ENCODE measurements at places on chromosomes 13 and 19.

GRCh38 chr19:49976496-49976895 lies 15.5 kb upstream of the SIGLEC11 start:
- DNase-seq = no peak

DNA sequence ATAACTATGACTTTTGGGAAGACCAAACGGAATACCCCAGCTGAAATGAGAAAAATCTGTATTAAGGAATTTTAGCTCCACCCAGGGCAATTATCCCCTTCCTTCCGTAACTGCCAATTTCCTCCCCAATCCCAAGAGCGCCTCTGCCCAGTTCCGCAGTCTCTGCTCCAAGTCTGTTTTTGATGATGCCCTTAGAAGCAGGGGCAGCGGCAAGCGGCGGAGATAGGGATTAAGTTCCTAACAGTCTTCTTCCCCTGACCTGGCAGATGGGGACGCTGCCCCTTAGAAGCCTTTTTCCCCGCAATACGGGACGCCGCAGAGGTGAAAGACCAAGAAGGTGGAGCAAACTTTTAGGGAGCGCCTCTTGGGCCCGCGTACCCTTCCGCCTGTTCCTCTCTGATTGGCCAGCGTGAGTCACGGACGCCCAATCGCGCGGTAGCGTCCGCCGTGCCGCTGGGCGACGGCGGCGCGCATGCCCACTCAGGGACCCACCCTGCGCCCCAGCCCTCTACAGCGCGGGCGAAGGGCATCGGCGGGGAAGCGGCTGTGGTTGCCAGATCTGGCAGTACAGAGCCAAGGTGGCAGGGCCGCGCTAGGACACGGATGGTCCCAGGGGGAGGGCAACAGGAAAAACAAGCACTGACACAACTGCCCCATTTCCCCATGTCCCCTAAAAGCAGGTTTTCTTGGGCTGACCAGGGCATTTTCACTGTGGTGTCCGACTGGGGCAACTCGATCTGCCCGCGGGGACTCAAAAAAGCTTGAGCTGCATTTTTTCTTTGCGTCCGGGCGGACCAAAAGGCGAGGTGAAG lies 843 bp upstream of the TDRD3 start:
- DNase-seq = peak; percentile 71

GRCh38 chr19:1220976-1221903 lies 15.7 kb downstream of the STK11 start:
- no peak for DNase-seq

DNA sequence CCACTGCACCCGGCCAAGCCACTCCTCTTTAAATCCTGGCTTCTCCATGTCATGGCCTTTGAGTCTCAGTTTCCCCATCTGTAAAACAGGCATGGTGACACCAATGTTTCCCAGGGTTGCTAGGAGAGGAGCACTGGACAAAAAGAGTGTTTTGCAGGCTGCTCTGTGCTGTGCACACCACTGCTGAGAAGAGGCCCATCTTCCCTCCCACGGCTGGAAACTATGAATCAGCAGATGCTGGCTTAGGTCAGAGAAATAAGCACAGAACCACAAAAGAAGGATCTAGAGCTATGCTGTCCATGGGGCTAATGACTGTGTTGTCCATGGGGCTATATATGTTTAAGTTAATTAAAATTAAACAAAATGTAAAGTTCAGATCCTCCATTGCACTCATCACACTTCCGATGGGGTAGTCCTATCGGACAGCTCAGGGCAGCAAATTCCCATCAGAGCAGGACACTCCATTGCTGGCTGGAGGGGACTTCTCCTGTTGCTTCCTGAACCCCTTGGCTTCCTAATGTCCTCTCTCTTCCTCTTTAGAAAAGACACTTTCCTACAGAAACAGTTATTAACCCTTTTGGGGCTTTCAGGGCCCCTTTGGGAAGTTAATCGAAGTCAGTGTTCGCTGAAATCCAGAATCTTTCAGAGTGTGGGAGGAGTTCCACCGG lies 37.1 kb downstream of the TSHZ3 start:
- no peak for DNase-seq

- no peak for DNase-seq
Measured at GRCh38 chr13:50543141-50543540, 300.4 kb downstream of the DLEU7 start.

DNA sequence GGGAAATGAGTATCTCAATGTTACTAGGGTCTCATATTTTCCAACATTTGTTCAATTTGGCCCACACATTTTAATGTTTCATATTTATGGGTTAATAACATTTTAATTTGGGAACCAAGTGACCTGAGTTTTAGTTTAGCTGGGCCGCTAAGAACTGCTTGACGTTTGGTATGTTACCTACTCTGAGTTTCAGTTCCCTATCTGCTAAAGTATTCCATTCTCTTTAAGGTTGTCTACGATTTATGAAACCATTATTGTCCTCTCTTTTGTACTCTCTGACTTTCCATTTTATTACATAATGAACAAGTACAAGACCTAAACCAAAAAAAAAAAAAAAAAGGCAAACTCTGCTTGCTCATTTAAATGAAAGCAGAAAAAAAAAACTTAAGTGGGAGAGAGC lies 89.9 kb downstream of the FGF14 start:
- no peak for DNase-seq

- no peak for DNase-seq
Measured at GRCh38 chr19:18208098-18208951, 4.5 kb upstream of the RAB3A start.

GRCh38 chr19:42816894-42817293 lies 51.4 kb upstream of the PSG8 start:
- DNase-seq = no peak

DNA sequence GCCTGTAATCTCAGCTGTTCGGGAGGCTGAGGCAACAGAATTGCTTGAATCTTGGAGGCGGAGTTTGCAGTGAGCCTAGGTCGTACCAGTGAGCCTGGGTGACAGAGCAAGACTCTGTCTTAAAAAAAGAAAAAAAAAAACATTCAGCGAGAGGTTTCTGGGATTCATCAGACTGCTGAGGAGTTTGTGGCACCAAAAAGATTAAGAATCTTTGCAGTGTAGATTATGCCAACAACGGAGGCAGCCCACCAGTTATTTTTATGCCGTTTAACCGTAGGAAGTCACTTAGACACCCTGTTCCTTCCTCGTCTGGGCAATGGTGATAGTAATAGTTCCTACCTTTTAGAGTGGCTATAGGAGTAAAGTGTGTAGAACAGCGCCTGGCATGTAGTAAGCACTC lies 2.5 kb downstream of the COX6B1 start:
- no peak for DNase-seq

GRCh38 chr19:41395355-41395754 lies 1.8 kb downstream of the EXOSC5 start:
- DNase-seq = no peak

- no peak for DNase-seq
Measured at GRCh38 chr19:13077240-13077639, 25.4 kb downstream of the LYL1 start.

DNA sequence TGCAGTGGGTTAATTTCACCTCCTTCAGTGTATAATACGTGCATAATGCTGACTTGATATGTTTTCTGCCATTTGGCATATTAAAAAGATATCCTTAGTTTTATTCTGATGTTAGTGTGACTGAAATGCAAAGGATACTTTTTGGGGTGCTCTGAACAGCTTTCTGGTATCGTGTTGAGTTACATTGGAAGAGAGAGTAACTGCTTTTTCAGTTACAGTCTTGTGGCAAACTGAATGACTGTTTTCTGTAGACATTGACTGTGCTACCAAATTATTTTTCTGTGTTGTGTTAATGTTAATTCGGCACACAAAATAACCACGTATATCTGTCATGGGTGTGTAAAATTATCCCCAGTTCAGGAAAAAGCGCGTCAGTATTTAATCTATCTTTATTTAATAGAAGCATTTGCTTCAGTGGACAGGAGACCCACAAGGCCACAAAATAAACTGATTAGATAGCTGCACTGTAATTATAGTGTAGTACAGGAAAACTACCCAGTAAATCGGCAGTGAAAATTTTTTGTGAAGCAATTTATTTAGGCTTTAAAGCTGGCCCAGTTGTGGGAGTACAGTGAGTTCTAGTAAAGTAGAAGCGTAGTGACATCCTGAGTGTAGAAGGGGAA lies 2.5 kb downstream of the URI1 start:
- DNase-seq = no peak

DNA sequence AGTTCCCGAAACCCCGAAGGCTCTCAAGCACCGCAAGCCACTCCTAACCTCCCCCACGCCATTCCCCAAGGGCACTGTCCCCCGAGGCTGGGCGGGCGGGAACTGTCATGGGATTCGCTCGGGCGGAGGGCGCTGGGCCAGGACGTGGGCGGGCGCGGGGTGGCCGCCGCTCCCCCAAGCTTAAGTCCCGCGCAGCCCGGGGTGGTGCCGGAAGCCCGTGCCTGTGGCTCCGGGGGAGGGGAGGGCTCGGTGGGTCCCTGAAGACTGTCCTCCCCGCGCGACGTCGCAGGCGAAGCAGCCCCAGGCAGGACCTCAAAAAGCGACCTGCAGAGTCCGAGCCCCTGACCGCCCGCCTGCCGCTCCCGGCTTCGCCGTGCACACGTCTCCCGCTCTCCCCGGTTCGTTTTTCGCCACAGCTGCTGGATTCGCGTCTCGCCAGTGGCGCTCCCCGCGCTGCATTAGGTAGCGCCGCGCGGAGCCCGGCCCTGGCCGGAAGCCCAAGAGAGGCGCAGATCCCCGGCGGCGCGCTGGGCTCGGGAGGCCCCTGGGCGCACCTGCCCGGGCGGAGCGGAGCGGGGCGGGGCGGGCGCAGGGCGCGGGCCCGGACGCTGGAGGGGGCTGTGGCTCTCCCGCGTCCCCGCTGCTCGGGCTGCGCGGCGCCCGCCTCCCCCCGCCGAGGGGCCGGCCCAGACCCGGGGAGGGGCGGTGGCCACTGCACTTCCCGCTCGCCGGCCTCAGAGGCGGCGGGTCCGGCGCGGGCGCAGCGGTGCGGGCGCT lies at the start of gene FARP1:
FARP1 (plus strand) TSS at position 715 of the 777 bp plus-strand sequence. CDS start 70,149 bp downstream, outside the sequence.
- DNase-seq = no peak

DNA sequence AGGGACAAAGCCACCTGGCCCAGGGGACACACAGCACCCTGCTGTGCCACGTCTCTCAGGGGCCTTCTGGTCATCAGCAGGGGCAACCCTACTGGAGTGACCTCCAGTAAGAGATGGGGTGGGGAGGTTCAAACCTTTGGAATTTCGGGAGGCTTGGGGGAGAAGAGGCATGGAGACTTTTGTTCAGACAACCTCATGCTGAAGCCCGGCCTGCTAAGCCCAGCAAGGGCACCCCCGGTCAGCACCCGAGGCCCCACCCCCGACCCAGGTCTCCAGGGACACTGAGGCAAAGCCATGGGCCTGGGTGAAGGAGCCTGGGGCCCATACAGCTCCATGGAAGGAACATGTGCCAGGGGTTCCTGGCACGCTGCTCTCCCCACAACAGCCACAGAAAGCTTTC lies 23.3 kb downstream of the ZNF787 start:
- no peak for DNase-seq

GRCh38 chr13:48311223-48311622 lies 7.7 kb downstream of the RB1 start:
- no peak for DNase-seq

DNA sequence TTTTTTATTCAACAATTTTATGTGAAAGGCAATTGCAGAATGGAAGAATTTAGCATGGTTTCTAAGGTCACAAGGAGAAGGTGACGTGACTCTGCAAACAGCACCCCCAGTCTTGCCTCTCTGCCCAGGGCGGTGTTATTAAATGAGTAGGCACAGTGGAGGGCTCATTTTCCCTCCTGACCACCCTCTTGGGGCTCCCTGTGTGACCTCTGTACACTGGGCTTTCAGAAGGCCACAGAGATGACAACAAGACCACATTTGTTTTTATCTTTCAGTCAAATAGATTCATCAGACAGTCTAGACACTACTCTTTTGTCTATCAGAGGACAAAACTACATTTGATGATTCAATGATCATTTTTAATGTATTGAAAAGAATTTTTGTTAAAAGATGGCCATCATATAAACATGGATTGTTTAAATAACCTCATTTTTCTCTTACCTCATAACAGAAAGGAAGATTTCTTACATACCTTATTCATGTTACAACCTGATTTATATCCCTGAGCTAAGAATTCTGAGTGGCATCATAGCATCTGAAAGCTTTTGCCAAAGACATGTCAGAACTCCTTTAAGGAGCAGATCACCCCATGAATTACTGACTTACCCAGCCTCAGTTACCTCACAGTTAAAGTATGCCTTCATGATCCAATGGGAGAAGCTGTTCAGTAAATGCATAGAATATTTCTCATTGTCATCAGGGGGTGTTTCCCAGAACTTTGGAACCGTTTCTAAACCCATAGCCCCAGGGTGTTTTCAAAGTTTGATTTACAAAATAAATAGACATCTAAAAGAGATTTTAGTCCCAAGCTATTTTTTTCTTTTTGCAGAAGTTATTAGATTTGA lies 184.0 kb upstream of the RFC3 start:
- no peak for DNase-seq

GRCh38 chr13:92677571-92677970 lies 549.0 kb upstream of the GPC6 start:
- no peak for DNase-seq

DNA sequence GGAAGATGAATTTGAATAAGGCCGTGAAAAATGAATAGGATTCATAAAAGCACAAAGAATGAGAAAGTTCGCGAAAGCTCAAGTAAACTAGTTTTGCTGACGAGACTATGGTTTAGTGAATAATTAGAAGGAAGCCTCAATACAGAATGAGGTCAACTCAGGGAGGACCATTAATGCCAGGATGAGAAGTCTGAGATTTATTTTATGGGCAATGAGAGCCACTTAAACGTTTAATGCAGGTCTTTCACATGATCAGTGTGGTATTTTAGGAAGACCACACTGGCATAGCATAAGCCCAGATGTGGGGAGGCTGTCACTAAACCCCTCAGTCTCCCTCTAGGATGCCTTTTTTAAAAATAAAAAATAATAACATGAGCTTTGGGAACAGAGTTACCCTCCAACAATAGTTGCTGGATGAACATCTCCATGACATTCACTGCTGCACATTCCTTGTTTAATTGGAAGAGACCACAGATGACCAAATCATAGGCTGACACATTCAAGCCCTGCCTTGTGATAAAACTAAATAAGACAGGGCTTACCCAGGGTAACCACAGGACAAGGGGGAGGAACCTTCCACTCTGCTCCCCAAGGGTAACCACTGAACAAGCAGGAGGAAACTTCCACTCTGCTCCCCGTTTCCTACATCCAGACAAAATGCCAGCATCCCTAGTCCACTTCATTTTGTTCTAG lies 43.6 kb upstream of the LSM14A start:
- DNase-seq = no peak

GRCh38 chr19:32651729-32652140 lies 23.2 kb downstream of the ANKRD27 start:
- DNase-seq = no peak

DNA sequence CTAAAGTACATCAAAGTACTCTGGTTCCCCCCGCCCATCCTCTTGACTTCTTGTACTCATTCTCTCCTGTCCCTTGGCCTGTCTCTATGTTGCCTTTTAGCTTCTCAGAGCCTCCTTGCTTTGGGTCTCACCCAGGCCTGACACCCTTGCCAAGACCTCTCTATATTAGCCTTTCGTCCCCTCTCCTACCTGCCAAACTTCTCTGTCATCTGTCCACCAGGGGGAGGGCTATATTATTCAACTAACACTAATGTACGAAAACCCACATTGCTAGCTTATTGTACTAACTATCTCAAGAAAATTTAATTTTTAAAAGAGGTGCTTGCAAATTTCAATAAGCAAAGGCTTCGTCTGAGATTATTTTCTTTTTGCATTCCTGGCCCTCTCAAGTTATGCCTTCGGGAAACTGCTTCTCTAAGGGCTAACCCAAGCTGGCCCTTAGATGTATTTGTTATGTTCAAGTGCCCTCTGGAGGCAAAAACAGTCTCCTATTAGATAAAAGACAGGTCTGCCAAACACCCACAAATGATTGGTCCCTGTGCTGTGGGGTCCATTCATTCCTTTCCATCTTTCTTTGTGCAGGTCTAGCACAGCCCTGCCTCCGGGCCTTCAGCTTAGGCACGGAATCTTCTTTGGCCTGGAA lies 6.3 kb upstream of the MRPS31 start:
- no peak for DNase-seq

- DNase-seq = no peak
Measured at GRCh38 chr13:75226092-75226491, 255.9 kb downstream of the TBC1D4 start.

All from stimulated activated CD4-positive, alpha-beta T cell treated with anti-CD3 and anti-CD28 coated beads, Interleukin-1b, Interleukin-23, amount 100 ng/mL, for 1 hour (primary cell).